ENCODE measurements at places on chromosomes 3 and 15.
A peak's percentile ranks its signal among the peaks of the same experiment; 100 is the strongest.

DNA sequence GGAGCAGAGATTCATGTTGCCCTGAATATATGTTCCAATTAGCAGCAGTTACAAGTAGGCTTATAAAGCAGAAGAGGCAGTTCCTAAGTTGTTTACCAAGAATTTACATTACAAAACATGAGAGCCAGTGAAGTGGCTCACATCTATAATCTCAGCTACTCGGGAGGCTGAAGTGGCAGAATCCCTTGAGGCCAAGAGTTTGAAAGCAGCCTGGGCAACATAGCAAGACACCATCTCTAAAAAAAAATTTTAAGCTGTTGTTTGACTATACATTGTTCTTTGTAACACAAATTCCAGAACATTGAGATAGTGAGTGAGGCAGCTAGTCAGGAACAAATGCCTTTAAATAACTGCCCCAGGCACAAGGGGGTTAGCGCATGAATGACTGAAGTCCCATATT, 10.3 kb upstream of the ZMAT3 start:
- no peak for DNase-seq

DNA sequence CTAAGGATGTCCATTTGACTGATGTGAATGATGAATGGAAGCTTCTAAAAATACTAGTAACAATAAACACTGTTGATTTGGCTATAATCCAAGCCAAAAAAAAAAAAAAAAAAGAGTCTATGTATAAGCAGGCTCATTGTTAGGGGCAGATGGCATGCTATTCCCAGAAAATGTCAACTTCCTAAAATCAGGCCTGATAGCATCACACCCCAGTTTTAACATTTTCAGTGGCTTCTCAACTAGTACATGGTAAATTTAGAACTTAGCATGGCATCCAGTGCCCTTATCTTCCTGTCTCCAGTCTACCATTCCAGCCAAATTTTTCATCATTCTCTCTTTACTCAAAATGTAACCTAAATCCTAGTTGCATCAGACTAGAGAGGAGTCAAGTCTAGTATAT, 288.2 kb upstream of the ZNF385D start:
- no peak for DNase-seq

GRCh38 chr3:128353991-128354687, 112.6 kb downstream of the DNAJB8 start:
- no peak for DNase-seq

DNA sequence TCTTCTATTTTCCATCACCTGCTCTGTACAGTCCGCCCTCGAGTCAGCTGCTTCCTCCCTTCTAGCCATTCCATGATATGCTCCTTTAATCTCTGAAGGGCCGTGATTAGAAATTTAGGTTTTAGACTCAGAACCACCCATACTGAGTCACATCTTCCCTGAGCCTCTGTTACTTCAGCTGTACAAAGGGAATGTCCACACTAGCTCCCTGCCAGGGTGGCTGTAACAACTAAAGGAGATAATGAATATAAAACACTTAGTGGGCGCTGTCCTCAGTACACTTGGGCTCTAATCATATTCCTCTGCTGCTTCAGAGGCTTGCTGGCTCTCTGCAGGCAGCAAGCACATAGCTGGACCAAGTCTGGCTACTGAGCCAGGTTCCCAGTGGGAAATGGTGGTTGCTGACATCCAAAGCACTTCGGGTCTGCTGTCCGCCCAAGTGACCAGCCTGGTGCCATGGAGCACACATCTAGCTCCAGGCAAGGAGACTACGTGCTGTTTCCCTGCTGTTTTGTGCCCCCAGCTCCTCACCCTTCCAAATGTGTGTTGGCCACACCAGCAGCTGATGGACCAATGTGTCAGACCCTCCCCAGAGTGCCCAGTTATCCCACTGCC, 901 bp upstream of the CHST14 start:
- no peak for DNase-seq

- DNase-seq: no peak
Observed at GRCh38 chr15:85625166-85625830, 169.4 kb downstream of the KLHL25 start.

DNA sequence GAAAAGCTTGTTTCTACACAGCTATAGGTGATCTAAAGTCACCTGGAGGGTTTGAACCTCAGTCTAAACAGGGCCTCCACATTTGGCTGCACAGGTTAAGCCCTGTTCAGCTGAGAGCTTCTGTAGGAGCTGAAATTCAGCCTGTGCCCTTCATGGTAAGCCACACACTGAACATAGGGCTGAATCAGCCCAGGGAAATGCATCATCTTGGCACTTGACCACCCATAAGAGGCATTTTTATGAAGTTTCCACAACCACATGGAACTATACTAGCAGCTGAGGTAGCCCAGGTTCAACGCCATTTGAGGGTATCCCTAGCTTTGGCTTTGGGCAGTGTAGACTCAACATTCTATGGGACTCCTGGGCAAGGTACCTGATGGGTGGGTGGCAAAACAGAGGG, 126.8 kb downstream of the FAM174B start:
- DNase-seq: no peak

- DNase-seq: no peak
Observed at GRCh38 chr15:38247336-38247735, 5.3 kb upstream of the SPRED1 start.

GRCh38 chr3:190534986-190535385, 21.1 kb downstream of the IL1RAP start:
- no peak for DNase-seq

DNA sequence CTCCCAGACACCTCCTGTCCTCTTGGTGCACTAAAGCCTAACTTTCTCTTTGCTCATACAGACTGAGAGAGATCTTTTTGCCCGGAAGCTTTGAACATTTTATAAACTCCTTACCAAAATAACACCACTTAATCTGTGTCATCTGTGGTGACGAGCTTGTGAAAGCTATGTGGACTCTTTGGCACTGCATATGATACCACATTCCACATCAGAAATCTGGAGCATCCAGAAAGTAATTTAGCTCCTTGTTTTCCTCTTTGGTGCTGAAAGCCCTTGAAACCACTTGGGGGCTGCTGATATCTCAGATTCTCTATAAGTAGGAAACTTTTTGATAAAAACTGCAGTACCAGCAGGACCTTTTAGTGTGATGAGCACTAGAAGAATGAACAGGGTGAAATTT, 128.3 kb downstream of the ALCAM start:
- no peak for DNase-seq

DNA sequence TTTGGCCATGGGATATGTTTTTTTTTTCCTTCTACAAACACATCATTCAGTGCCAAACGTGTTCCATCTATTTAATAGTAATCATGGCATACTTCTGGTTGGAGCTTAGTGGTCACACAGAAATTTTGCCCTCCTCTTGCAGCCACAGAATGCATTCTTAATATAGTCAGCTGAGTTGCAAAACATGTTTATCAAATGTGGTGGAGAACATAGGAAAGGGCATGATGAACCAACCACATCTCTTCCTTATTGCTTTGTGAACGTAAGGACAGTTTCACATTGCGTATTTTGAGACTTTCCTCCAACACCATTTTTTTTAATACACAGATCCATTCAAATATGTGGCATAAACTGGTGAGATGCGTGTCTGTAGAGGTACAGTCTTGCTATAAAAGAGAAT, 106.8 kb downstream of the BBX start:
- no peak for DNase-seq

DNA sequence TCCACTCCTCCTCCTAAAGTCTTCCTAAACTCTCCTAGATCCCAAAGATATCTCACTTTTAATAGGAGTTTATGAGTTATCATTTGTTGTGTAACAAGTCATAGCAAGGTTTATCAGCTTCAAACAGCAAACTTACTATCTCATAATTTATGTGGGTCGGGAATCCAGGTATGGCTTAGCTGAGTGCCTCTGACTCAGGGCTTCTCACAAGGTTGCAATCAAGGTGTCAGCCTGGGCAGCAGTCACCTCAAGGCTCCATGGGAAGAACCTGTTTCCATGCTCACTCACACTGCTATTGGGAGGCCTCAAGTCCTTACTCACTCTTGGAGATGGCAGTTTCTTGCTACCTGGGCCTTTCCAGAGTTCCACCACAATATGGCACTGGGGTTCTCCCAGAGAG, 889.8 kb downstream of the MCTP2 start:
- no peak for DNase-seq

DNA sequence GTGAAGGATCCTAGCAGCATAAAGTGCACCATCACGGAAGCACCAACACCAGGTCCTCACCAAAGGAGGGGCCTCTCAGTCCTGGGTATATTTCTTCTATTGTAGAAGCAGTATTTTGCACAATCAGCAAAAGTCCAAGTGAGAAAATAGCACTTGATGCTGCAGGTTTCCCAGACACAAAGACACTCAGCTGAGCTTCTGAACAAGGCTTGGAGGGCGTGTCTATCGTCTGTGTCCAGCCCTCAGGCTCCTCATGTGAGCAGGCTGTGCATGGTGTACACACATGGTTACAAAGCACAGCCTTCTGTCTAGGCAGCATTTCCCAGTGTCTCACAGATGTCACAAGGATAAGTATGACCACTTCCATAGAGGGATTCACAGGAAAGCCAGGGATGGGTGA, 98.3 kb upstream of the SPATA12 start:
- peak; percentile 37 for DNase-seq

DNA sequence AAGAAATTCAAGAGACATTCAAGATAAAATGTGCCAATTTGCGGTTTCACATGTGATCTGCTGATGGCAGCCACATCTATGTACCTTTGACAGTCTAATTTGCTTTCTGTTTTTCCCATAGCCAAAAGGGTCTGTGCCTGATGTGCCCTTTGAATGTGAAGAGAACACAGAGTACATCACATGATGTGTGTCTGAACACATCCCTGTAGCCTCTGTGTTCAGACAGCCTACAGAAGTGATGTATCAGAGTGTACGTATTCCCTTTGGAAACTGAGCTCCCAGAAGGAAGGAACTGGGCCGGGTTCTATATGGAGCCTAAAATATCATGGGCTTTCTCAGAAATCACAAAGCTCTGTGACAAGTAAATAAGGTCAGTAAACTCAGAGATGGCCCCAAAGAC, 52.4 kb downstream of the BOC start:
- no peak for DNase-seq

DNA sequence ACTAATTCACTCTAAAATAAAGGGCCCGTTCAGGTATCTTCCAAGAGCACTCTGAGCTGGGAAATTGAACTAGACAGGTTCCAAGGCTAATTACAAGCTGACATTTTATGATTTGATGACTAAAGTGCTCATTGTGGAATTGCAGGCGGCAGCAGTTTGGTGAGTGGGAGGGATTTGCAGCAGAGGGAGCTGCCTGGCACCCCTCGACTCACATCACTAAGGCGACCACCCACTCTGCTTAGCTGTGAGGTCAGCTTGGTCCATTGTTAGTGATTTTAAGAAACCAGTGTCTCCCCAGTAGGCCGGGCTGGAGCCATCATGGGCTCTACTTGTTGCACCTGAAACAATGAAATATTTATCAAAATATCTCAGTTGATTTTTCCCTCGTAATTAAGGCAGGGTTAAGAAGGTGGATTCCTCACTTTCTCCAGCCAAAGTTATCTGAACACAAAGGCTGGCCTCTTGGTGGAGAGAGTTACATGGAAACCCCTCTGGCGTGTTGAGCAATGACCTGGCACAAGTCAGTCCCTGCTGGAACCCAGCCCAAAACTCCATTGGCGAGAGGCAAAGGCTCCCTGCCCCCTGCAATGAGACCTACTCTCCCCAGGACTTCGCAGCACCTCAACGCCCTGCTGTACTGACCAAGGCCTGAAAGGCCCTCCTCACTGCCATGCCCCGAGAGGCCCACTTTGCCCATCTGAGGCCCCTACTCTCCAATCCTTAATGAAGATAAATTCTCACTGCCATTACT, 65.0 kb upstream of the ATP2B2 start:
- DNase-seq: no peak

GRCh38 chr3:146115619-146116018, 45.4 kb downstream of the PLOD2 start:
- DNase-seq: no peak

GRCh38 chr15:30030345-30030744, 52.4 kb upstream of the GOLGA8J start:
- no peak for DNase-seq

DNA sequence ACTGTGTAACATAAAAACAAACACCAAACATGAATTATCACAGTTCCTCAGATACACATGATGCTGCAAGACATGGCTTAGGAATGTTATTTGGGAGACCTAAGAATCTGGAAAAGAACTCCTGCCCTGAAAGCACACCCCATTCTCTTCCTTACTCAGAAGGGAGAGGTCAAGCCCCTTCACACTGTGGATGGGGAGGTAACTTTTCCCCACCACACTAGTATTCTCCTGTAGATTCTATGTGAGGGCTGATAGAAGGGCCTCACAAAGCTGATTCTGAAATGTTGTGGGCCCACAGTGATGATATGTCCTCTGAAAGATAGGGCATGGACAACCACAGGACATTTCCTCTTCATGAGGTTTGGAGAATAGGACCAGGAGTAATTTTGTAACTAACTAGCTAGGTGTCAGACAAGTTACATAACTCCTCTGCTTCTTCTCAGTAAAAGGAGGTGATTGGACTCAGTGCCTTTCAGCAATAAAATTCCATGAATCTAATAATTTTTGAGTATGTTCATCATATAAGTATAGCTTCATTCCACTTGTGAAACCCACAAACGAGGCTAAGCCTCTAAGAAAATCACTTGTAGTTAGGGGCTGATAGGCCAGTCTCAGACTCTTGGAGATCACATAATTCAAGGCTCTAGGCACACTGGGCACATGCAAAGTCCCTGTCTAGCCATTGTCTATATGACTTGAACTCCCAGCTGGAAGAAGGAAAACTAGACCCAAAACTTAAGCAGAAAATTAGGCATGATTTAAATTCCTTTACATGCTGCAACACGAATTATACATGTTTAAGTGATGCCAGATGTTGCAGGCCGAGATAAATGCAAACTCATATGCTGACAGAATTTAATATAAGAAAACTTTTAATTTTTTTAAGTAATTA, 7.5 kb downstream of the PTX3 start:
- DNase-seq: no peak

- DNase-seq: no peak
Observed at GRCh38 chr3:170631755-170632488, 46.0 kb upstream of the SLC7A14 start.

GRCh38 chr15:74955796-74956647, 550 bp downstream of the RPP25 start:
- no peak for DNase-seq

- no peak for DNase-seq
Observed at GRCh38 chr3:37096975-37097374, 77.4 kb downstream of the LRRFIP2 start.
